Activated naive CD4-positive, alpha-beta T cell (primary cell): ENCODE measurements at places on chromosomes 11 and 22.

- DNase-seq: no peak
These were observed 168.9 kb downstream of the C11orf91 start for GRCh38 chr11:33531743-33532181.

DNA sequence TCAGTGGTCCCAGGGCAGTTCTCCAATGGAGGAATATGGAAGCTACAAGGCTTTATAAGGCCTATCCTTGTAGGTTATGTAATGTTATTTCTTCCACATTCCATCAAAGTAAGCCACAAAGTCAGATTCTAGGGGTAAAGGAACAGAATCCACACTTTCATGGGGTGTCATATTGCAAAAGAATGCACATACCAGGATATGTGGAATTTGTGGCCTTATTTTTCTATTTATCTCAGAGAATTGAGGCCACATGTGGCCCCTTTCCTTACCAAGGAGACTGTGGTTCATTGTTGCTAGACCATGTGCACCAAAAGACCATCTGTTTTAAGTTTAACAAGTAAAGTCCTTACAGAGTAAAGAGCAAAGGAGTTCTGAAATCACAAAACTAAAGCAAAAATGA lies 12.9 kb downstream of the LRRC4C start:
- no peak for DNase-seq

GRCh38 chr22:42962295-42963230 lies 52.4 kb downstream of the PACSIN2 start:
- DNase-seq: no peak

DNA sequence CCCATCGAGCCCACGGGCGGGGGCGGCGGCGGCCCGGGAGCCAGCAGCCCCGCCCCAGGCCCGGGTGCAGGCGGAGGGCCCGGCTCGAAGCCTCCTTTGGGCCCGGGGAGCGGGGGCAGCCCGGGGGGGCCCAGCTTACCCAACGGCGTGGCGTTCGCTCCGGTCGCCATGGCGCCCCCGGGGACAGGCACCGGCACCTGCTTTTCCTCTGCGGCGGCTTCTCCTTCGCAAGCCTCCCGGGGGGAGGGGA lies 194 bp downstream of the SF1 start:
- DNase-seq: no peak

- no peak for DNase-seq
These were observed 2.4 kb upstream of the LGALS12 start for GRCh38 chr11:63503492-63503891.

GRCh38 chr22:47315862-47316419 lies 553.5 kb downstream of the TBC1D22A start:
- DNase-seq: no peak

DNA sequence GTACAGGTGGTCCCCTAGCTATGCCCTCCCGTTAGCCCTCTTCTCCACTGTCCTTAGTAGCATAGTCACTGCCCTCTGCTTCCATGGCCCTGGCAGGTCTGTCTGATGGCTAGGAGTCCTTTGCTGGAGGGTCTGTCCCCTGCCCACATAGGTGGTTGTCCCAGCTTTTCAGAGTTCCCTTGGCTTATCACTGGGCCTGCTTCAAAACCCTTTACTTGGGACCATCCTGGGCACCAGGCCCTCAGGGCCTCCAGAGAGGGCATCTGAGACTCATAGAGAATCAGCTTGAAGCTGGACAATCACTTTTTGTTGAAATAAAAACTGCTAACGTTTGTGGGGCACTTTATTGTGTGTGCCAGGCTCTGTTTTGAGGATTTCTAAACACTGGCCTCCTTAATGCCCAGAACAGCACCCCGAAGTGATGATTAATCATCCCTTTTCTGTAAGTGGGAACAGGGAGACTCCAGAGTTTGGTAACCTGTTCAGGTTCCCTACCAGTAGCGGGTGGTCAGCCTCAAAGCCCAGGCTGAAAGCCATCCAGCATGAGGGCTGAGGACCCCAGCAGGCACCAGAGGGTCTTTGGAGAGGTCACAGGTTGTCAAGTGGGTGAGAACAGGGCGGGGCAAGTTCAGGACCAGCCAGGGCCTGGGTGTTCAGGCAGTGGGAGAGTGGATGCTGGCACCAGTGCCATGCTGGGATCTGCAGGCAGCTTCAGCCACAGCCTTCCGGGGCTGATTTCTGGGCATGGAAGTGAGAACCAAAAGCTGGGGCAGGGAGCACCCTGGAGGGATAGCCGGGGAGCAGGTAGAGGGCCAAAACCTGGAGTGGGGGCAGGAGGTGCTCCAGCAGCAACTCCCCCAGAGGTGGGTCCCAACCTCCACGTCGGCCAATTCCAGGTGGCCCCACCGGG lies 495 bp upstream of the KCNK4 start:
- DNase-seq: no peak

- DNase-seq: no peak
These were observed 1.8 kb downstream of the TTC17 start for GRCh38 chr11:43360361-43361032.

DNA sequence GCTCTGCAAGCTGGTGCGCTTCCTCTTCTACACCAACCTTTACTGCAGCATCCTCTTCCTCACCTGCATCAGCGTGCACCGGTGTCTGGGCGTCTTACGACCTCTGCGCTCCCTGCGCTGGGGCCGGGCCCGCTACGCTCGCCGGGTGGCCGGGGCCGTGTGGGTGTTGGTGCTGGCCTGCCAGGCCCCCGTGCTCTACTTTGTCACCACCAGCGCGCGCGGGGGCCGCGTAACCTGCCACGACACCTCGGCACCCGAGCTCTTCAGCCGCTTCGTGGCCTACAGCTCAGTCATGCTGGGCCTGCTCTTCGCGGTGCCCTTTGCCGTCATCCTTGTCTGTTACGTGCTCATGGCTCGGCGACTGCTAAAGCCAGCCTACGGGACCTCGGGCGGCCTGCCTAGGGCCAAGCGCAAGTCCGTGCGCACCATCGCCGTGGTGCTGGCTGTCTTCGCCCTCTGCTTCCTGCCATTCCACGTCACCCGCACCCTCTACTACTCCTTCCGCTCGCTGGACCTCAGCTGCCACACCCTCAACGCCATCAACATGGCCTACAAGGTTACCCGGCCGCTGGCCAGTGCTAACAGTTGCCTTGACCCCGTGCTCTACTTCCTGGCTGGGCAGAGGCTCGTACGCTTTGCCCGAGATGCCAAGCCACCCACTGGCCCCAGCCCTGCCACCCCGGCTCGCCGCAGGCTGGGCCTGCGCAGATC lies 16.5 kb downstream of the P2RY2 start:
- DNase-seq: no peak

DNA sequence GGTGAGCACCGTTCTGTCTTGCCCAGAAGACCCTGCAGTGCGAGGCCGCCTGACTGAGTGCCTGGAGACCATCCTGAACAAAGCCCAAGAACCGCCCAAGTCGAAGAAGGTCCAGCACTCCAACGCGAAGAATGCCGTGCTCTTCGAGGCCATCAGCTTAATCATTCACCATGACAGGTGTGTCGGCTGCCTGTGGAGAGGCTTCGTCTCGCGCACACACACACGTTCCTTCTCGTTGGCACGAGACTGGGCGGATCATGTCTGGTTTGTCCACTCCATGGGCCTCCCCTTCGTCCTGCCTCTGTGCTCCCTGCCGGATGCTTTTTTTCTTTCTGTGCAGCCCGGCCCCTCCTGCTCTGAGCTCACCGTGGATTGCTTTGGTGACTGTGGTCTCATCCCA lies 51.1 kb downstream of the MUC6 start:
- DNase-seq: no peak

GRCh38 chr22:20858615-20859416 lies at the start of the genes PI4KA and SNAP29:
Gene PI4KA (minus strand): TSS chr22:20858811. CDS start chr22:20858725, 86 bp downstream.
Gene SNAP29 (plus strand): TSS chr22:20859007. CDS start chr22:20859111, 104 bp downstream.
- DNase-seq: peak; percentile 97

DNA sequence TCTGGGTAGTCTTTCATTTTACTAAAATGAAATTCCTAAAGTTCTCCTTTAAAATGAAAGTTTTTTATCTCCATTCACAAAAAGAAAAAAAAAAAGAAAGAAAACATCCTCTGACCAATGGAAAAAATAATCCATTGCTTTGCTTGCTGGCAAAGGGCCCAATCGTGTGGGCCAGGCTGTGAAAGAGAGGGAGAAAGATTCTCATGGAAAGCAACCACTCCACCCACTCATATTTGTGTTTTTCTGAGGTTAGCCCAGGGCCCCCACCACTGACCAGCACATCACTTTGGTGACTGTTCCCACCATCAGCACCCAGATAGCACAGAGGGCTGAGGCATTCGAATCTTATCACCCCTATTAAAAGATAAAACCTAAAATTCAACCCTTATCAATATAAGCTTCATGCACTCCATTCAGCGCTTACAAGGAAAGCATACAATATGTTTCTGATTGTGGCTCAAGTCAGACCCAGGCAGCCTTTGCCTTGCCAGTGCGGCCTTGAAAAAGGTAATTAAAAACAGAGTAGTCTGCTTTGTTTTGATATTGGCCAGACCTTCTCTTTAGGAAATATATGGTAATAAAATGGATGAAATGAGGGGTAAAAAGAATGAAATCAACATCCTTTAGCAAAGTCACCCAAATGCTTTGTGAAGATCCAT lies 192.8 kb downstream of the ETS1 start:
- DNase-seq: no peak

DNA sequence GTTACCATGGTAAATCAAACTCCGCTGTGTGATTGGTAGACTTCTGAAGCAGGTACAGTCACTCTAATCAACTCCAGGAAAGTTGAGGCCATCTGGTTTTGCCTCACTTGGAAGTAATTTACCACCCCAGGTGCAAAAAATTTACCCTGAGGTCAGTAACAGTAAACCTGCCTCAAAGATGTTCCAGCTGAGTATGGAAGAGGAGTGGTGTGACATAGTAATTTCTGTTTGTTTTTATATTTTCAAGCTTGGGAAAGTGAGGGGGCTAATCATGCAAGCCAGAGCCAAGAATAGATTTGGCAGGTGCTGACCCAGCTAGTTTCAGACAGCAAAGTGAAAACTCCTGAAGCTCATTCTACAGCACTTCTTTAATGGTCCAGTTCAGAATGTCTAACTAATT lies 691.6 kb downstream of the NTM start:
- DNase-seq: no peak

DNA sequence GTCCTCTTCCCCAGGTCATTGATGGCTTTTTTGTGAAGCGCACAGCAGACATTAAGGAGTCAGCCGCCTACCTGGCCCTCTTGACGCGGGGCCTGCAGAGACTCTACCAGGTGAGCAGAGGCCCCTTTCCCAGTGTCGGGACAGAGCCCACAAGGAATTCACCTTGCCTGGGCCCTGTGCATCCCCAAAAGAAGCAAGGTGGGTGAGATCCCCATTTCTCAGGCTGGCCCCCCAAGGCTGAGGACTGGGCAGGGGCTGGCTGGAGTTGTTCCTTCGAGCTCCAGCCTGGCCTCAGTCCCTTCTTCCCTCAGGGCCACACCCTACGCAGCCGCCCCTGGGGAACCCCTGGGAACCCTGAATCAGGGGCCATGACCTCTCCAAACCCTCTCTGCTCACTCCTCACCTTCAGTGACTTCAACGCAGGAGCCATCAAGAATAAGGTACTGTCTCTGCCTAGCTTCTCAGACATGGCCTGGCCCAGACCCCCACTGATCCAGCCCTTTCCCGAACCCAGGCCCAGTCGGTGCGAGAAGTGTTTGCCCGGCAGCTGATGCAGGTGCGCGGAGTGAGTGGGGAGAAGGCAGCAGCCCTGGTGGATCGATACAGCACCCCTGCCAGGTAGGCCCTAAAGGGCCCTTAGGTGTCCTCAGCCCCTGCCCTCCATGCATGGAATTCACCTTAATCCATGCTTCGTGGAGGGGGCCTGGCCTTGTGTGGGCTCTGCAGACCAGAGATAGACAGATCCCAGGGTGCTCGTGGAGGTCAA lies 4.7 kb downstream of the MUS81 start:
- DNase-seq: no peak

DNA sequence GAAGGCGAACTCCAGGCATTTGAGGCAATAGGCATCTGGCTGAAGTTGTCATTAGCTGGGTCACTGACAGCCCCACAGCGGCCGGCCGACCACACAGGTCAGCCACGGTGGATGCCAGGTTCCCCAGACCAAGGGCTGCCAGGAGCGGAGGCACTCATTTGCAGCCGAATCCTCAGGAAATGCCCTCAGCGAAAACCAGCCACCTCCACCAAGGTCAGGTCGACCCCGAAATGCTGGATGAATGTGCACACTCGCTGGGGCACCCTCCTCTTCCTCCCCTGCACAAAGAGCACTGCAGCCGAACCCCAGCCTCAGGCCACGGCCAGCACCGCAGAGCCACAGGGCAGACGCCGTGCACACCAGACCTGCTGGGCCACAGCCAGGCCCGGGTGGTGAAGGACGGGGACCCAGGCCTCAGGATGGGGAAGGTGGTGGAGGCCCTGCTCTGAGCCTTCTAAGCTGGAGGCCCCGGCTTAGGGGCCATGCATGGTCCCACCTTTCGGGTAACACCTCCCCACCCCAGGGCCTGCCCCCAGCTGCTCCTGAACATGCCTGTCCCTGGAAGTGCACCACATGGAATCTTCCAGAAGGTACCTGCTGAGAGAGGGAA lies 206.0 kb downstream of the BRD1 start:
- DNase-seq: no peak

- DNase-seq: no peak
These were observed 193.7 kb upstream of the TBCEL start for GRCh38 chr11:120830085-120830620.

GRCh38 chr11:35359321-35360054 lies 59.9 kb downstream of the SLC1A2 start:
- no peak for DNase-seq

DNA sequence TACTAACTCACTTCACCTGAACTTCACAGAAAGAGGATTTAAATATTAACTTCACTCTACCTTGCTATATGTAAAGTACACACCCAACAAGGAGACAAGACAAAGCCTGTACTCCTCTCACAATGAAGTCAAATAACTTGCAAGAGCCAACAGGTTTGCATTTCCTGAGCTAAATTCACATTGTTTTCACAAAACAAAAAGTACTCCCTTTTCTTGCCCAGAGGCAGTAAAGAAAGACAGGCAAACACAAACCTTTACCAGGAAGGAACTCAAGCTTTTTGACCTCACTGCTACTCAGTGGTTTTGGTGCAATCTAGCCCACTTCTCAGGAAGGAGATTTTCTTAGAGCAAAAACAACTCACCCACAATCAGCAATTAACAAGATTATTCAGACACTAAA lies 15.7 kb downstream of the USP28 start:
- no peak for DNase-seq

DNA sequence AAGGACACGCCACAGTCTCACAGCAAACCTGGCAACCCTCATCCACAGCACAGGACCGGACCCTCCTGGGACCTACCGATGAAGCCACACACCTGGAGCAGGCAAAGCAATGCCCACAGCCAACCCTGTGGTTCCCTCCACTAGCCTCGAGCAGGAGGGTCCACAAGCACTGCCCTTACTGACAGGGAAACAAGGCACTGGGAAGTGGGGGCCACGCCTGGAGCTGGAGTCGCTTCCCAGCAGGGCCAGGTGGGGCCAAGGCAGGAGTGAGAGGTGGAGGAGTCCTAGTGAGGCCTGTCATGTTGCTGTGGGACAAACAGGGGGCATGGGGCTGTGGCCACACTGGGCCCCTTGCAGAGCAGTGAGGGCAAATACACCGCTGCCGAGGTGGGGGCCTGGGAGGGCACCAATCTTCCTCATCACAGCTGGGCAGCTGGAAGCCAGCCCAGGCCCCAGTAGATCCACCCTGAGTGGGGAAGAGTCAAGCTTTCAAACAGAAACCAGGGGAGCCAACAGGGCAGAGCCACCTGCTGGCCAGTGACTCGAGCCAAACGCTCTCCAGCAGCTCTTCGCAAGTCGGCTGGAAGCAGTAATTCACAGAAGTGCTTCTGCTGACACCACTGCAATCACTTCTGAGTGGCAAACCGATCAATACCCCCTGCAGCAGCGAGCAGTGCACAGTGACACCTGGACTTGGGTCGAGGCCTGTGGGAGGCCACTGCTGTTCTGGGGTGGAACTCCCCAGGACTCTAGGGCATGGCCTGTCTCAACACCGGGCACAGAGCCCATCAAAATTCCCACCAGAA lies 13.7 kb downstream of the SULT4A1 start:
- no peak for DNase-seq
